ENCODE measurements at places on chromosomes 4 and X. TPM values are rescaled to one million over a fixed set of nuclear protein-coding genes. Genes with fewer than 3 reads are reported as not detected.
A peak's percentile ranks its signal among the peaks of the same experiment; 100 is the strongest.

DNA sequence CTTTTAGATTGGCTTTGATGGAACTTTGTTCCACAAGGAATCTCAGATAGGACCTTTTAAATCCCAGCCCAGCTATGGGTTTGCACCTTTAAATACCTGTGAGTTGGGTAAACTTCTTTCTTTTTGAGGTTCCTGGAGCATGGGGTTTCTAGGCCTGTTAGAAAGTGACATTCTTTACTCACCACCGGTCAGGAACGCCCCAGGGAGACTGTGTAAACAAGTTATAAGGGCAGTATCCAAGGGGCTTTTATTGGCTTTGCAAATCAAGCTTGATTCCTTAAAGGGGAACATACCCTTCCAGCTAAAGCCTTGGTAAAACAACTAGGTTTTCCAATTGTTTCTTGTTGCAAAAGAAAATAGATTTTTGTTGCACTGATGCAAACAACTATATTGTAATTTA is 93.4 kb downstream of the TENT5D start:
- no peak for DNase-seq

DNA sequence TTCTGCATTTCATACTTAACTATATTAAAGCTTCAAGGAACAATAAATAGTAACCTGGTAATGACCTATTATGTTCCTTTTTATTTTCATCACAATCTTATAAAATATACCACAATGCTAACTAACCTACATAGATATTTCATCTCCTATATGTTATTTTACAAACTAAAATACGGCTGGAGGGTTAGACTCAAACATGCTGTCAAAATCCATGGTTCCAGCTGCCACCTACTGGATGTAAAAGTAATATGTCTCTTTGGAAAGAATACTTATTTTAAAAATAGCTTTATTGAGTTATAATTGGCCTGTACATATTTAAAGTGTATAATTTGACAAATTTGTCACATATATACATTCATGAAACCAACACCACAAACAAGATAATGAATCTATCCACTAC is 15.0 kb downstream of the RGN start:
- no peak for DNase-seq

The WNK3 gene
- total RNA-seq, result not detected

The TMEM154 gene
- total RNA-seq, result 0.25 TPM

DNA sequence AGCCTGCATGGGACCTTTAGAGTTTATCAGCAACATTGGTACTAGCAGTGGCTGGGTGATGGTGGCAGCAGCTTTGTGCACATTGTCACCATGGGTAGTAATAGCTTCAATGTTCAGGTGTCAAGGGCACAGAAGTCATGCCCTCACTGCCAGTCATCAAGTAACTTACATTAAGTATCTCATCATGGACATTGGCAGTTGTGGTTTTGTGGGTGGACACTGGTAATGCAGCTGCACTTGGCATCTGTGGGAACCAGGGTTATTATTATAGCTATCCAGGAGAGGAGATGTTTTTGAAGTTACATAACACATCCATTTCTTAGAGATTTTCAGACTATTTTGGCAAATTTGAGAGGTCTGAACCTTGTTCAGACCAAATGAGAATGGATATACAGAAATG is 243.2 kb upstream of the NOCT start:
- DNase-seq, result no peak

GRCh38 chr4:131547506-131547981 is 1601.5 kb upstream of the PCDH10 start:
- DNase-seq, result no peak

The PRRG3 gene
- not detected for total RNA-seq

DNA sequence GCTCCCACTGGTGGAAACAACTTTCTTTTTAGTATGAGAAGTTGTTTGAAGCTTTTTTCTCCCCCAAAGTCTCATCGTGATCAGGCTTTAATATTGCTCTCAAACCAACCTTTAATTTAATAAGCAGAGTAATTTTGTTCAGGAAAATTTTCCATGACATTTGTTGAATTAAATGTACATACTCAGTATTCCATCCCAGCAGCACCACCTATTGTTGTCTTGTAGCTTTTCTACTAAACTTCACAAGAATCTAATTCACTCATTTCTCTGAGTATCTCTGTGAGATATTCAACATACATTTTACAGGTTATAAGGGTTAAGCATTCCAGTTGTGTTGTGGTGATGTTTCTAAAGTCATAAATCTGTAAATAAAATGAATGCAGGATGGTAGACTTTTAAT is 218.3 kb upstream of the HAND2 start:
- DNase-seq, result no peak

DNA sequence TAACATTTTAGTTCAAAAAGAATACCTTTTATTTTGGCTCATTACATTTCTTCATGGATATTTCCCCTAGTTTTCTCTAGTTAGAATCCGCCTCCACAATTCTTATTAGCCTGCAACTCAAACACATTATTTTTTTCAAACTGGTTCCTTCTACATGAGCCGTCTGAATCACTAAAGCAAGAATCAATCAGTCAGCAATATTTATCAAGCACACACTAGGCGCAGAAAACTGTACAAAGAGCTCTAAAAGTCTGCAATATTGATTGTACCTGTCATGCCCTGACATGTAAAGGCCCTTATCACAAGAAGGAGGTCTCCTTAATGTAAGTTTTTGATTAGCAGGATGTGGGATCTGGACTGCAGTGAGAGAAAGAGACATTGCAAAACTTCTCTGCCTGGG is 94.8 kb upstream of the CENPE start:
- DNase-seq, result no peak

The TET2 gene
- 0.59 TPM for total RNA-seq

The UCP1 gene
- not detected for total RNA-seq

The PLS3 gene
- 112 TPM for total RNA-seq

The SH2D1A gene
- total RNA-seq, result not detected

The NPNT gene
- total RNA-seq, result 28.7 TPM

The KCND1 gene
- not detected for total RNA-seq

DNA sequence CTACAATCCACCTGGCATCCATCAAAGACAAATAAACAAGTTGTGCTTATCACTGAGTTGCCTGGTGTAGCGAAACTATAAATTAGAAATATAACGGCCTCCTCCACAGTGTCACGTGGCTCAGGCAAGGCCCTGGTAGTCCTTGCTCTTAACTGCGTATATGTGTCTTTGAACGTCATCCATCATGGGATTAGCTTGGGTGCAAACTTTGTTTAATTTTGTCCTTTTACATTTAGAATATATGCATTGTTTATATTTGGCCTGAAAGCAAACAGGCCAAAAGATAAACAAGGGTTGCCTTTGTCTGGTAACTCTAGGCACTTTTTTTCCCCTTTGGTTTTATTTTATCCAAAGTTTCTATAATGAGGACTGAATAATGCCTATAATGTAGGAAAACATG is 184.9 kb downstream of the KIT start:
- DNase-seq, result no peak

- peak; percentile 3 for DNase-seq
These were observed 361.5 kb upstream of the FMR1 start for GRCh38 chrX:147550217-147550616.
